Cardiac muscle cell (in vitro differentiated cells and primary cell): ENCODE measurements at places on chromosomes 13 and 19. TPM values are rescaled to one million over a fixed set of nuclear protein-coding genes. Genes with fewer than 3 reads are reported as not detected.
A peak's percentile ranks its signal among the peaks of the same experiment; 100 is the strongest.

DNA sequence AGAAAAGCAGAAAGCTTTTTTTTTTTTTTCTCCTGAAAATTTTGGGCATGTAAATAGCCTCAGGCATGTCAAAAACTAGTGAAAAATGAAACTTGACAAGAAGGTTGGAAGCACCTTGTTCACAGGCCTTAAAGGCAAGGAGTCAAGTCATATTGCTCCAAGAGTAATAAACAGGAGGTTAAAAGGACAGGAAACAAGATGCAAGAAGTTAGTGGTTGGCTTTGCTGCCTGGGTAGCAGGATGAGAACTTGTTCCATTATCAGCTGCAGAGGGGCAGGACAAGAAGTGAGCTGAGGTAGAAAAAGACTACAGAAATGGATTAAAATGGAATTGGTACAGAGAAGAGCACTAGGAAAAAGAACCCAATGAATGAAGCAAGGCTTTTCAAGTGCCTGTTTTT is 242.6 kb downstream of the DCT start:
- no peaks in the 10 kb centered on the region for H3K4me1 ChIP-seq
- no peak overlapping the region for H3K27ac ChIP-seq
- no peak overlapping the region for H3K4me3 ChIP-seq
- no peak for DNase-seq

DNA sequence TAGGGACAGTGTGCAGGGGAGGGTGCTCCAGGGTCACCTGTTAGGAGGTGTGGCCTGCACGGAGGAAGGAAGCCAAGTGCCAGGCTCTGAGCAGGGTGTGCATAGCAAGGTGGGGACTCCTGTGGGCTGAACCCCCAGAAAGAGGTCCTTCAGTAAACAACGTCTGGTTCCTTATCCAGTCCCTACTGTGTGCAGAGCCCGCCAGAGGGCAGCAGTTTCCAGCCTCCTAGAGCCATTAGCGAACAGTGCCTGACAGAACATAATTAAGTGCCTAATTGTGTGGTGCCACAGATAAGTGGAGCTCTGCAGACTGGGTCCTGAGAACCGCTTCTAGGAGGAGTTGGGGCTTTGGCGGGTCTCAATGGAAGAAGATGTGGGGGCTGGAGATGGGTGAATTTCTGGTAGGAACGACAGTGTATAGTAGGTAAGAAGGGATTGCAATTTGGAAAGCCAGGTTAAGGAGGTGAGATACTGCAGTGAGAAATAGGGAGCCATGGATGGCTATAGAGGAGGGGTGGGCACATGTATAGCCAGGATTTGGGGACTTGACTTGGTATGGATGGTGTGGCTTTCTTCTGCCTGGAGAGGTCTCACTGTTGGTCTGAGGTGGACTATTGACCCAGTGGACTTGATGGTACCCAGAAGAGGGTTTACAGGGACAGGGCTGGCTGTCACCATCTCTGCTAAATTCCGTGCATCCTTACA is 323.1 kb downstream of the ZNF536 start:
- no peaks in the 10 kb centered on the region for H3K36me3 ChIP-seq
- DNase-seq: no peak
- no peak overlapping the region for H3K4me3 ChIP-seq
- H3K27ac ChIP-seq: no peak overlapping the region
- H3K27me3 ChIP-seq: peaks cover 39% of the 10 kb centered on the region

- H3K27me3 ChIP-seq: no peaks in the 10 kb centered on the region
- peak overlapping the region; percentile 69 for H3K4me3 ChIP-seq
Observed at GRCh38 chr19:56477429-56478338, 539 bp upstream of the ZNF667 start.

DNA sequence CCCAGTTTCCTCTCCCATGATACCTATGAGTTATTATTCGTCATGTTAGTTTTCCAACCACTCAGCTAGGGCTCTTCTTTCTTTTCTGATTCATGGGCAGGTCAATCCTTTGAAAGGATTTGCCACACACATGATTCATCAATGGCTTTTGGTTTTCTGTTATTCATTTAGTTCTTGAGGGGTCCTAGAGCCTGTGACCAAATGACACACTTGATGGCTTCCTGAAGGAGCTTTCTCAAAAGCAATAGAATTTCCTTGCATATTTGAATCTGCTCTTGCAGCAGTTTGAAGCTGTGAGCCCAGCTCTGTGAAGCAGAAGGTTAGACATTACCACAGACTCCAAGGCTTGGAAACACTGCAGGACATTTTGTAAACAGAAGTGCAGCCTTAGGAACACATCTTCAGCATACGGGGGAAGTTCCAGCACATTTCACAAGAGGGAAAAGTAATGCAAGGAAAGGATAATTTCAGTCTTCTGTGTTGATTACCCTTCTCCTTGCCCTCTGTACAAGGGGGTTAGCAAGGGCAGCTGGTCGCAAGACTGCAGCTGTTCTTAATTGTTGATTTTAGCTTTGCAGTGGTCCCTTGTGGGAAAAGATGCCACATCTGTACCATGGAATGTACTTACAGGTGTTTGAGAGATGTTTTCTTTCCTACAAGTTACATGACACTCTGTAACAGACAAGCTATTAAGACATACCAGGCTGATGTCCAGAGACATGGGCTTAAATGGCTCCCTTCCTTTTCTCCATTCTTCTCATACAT is 338.6 kb downstream of the KCNRG start:
- no peaks in the 10 kb centered on the region for H3K36me3 ChIP-seq
- DNase-seq: peak; percentile 14
- H3K4me3 ChIP-seq: no peak overlapping the region
- H3K4me1 ChIP-seq: no peaks in the 10 kb centered on the region
- no peak overlapping the region for H3K27ac ChIP-seq

GRCh38 chr19:4575267-4576015 is 16.0 kb upstream of the SEMA6B start:
- peak overlapping the region; percentile 67 for H3K27ac ChIP-seq
- no peaks in the 10 kb centered on the region for H3K27me3 ChIP-seq
- no peaks in the 10 kb centered on the region for H3K4me1 ChIP-seq
- H3K4me3 ChIP-seq: no peak overlapping the region
- H3K36me3 ChIP-seq: peaks cover 3% of the 10 kb centered on the region

DNA sequence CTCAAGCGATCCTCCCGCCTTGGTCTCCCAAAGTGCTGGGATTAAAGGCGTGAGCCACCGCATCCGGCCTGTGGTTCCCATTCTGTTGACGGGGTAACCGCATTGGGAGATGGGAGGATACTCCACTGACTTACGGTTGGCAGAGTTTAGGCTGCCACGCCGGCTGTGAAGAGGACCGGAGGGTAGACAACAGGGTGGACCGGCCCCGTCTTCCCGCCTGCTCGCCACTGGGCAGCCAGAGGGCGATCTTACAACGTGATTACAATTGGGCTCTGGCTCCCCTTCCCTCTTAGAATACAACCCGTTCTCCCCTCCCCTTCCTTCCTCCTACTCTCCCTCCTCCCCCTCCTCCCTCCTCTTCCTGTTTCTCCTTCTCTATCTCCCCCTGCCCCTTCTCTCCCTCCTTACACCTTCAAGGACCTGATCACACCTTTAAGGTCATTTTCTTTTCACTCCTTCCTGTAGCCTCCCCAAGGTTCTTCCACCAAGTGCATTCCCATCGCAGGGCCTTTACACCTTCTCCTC is 957 bp upstream of the CCDC194 start:
- no peaks in the 10 kb centered on the region for H3K27me3 ChIP-seq
- H3K4me3 ChIP-seq: no peak overlapping the region
- peak; percentile 51 for DNase-seq
- peak overlapping the region; percentile 39 for H3K27ac ChIP-seq
- peaks cover 5% of the 10 kb centered on the region for H3K4me1 ChIP-seq
- H3K36me3 ChIP-seq: no peaks in the 10 kb centered on the region

- peak overlapping the region; percentile 100 for H3K4me3 ChIP-seq
- H3K36me3 ChIP-seq: peaks cover 16% of the 10 kb centered on the region
- H3K4me1 ChIP-seq: peaks cover 30% of the 10 kb centered on the region
- peak overlapping the region; percentile 98 for H3K27ac ChIP-seq
- no peak for DNase-seq
Observed at GRCh38 chr13:30465343-30465592, 468 bp downstream of the HMGB1 start.

DNA sequence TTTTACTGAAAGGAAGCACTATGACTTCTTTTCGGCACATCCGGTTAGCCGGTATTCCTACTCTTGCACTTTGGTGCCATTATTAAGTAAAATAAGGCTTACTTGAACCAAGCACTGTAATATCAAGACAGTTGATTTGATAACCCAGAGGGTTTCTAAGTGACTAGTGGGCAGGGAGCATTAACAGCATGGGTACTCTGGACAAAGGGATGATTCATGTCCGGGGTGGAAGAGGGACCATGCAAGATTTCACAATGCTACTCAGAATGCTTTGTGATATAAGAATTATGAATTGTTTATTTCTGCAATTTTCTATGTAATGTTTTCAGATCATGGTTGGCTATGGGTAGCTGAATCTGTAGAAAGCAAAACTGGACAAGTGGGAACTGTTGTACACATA is 282.1 kb downstream of the TDRD3 start:
- H3K4me3 ChIP-seq: no peak overlapping the region
- peak; percentile 2 for DNase-seq
- H3K4me1 ChIP-seq: no peaks in the 10 kb centered on the region
- H3K27me3 ChIP-seq: no peaks in the 10 kb centered on the region
- no peaks in the 10 kb centered on the region for H3K36me3 ChIP-seq

- H3K4me3 ChIP-seq: no peak overlapping the region
- H3K4me1 ChIP-seq: peaks cover 5% of the 10 kb centered on the region
- H3K27me3 ChIP-seq: no peaks in the 10 kb centered on the region
- no peaks in the 10 kb centered on the region for H3K36me3 ChIP-seq
Observed at GRCh38 chr13:59261928-59262488, 901.7 kb downstream of the DIAPH3 start.

- no peaks in the 10 kb centered on the region for H3K27me3 ChIP-seq
- H3K36me3 ChIP-seq: no peaks in the 10 kb centered on the region
Observed at GRCh38 chr13:96700657-96701056, 293.6 kb downstream of the OXGR1 start.

- no peaks in the 10 kb centered on the region for H3K36me3 ChIP-seq
- peaks cover 29% of the 10 kb centered on the region for H3K4me1 ChIP-seq
- no peaks in the 10 kb centered on the region for H3K27me3 ChIP-seq
- peak within 1 kb of the TSS; percentile 61 for H3K4me3 ChIP-seq
- peak within 1 kb of the TSS; percentile 100 for H3K27ac ChIP-seq
Observed at GRCh38 chr19:49640113-49640898, at the start of gene RRAS. RRAS (minus strand) TSS chr19:49640143; CDS start chr19:49640098, 45 bp downstream.

DNA sequence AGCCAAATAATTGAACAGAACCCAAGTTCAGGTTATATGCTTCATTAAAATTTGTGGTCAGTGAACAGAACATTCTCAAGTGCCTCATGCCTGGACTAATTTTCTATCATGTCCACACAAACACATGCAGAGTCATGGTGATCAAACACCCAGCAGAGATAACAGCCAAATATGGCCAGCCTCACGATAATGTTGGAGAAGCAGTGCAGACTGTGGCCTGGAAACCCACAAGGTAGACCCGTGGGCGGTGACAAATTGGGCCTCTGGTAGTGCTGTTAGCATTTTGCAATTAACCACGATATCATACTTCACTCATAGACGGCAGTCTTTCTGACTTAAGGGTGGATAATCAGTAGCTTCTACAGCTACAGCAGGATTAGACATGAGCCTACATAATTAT is 35.0 kb upstream of the VWA8 start:
- DNase-seq: no peak
- H3K4me1 ChIP-seq: peaks cover 8% of the 10 kb centered on the region
- no peaks in the 10 kb centered on the region for H3K36me3 ChIP-seq
- H3K4me3 ChIP-seq: no peak overlapping the region

GRCh38 chr19:7351861-7352260 is 3.1 kb downstream of the ARHGEF18 start:
- no peaks in the 10 kb centered on the region for H3K4me1 ChIP-seq
- no peak overlapping the region for H3K27ac ChIP-seq
- H3K4me3 ChIP-seq: no peak overlapping the region

DNA sequence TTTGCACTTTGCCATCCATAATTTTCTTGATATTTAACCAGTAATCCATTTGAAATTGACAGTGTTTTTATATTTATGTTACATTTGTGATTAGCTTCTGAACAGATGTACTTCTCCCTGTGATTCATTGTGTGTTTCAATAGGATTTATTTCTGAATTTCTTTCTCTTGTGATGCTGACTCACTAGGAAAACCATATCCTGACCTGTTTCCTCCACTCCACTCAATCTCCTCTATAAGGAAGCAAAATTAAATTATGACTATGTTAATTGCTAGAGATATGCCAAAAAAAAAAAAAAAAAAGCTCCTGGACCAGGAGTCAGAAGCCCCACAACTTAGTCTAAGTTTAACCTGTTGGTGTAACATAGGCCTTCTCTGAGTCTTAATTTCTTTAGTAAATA is 614.6 kb upstream of the SPRY2 start:
- H3K4me3 ChIP-seq: no peak overlapping the region
- no peak overlapping the region for H3K27ac ChIP-seq
- peaks cover 9% of the 10 kb centered on the region for H3K4me1 ChIP-seq

USHBP1 gene
- total RNA-seq: 0.07 and 0.39 TPM in 2 replicates

MEIOSIN gene
- 0.11 and 0.33 TPM in 2 replicates for total RNA-seq

OR7D2 gene
- total RNA-seq: 0.04 and 0.15 TPM in 2 replicates

KLK1 gene
- not detected in 2 replicates for total RNA-seq

AKAP11 gene
- 10.1 and 15.3 TPM in 2 replicates for total RNA-seq

HS6ST3 gene
- total RNA-seq: 0.39 and 0.81 TPM in 2 replicates

GALP gene
- total RNA-seq: 0.21 TPM in 1 of 2 replicates, not detected in the other

COMP gene
- total RNA-seq: 0.07 and 0.09 TPM in 2 replicates

R3HDM4 gene
- 60.3 and 66.2 TPM in 2 replicates for total RNA-seq
